ENCODE measurements at places on chromosomes 1 and 21.

DNA sequence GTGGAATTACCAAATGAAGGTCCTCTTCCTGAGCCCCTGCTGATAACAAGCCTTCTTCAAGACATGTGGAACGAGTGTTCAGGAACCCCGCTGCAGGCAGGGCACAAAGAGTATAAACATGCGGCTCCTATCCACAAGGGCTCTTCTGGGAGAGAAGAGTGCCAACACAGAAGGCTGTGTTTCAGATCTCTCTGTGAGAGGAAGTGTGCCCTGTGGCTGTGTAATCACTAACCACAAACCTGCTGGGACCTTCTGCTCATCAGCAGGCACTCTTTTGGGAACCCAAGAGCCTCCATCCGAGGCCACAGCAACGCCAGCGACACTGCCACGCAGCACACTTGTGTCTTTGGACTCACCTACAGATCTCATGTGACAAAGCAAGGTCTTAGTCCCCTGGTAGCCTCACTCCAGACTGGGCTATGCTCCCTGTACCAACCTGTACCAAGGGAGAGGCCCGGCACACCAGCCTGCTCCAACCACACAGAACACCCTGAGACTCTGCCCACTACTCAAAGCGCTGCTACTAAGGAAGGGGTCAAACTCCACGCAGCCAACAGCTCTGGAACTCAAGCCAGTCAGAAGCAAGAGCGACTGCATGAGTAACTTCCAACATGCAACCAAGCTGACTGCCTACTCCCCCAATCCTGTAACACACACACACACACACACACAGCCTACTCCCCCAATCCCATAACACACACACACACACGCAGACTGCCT lies 7.8 kb downstream of the PTTG1IP start:
- DNase-seq, result no peak

DNA sequence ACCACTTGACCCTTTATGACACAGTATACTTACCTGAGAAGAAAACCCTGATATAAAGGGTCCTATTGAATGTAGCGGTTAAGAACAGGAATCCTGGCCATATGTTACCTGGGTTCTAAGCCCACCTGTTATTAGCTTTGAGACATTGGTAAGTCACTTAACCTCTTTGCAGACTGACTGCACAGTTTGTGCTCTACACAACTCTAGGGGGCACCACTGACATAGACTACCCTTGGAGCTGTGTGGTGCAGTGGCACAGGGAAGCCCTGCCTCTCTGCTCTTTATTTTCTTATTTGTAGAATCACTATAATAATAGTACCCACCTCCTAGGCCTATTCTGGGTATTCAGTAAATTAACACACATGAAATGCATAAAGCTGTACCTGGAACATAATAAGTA lies 165.6 kb downstream of the C1orf94 start:
- no peak for DNase-seq

- no peak for DNase-seq
Measured at GRCh38 chr1:27058966-27059669, 46.5 kb upstream of the TENT5B start.

GRCh38 chr1:202821467-202821866 lies 10.7 kb downstream of the PCAT6 start:
- DNase-seq, result no peak

- DNase-seq, result no peak
Measured at GRCh38 chr1:101732261-101732660, 264.5 kb downstream of the OLFM3 start.

DNA sequence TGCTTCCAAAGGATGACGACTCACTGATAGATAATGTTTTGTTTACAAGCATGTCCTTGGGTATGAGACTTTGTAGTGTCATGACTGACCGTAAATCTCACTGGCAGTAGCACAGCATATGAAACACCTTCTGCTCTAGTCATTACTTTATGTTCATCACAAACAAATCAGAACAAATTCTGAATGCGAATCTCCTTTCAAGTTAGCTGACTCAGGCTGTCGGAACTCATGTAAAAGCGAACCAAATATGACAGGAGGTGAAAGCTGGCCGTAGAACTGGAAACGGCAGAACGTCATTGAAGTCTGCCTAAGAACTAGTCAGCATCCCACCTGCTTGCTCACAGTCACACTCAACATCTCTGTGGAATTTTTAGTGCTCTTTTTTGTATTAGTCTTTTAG lies 143.9 kb downstream of the RGS7 start:
- no peak for DNase-seq

GRCh38 chr1:234089396-234089795 lies 184.9 kb downstream of the SLC35F3 start:
- DNase-seq, result no peak
